ENCODE measurements at places on chromosomes 5 and 9. TPM values are rescaled to one million over a fixed set of nuclear protein-coding genes. Genes with fewer than 3 reads are reported as not detected.

Gene IFNK
- total RNA-seq: not detected

- DNase-seq: no peak
Observed at GRCh38 chr9:124779368-124780059, 2.6 kb downstream of the OLFML2A start.

DNA sequence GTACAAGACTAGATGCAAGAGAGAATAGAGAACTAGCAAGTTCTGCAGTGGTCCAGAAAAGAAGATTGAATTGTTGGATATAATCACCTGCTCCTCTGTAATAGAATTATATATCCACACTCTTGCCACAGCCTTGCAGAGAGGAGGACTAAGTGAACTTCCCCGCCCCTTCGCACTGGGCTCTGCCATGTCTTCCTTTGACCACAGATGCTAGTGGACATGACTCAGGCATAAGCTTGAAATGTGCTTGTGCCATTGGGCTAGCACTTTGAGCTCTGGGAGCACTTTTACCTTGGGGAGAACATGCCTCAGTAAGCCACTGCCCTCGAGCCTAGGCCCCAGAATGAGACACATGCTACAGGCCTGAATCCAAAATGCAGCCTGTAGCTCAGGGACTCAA, 113.5 kb upstream of the RASA1 start:
- DNase-seq: no peak

DNA sequence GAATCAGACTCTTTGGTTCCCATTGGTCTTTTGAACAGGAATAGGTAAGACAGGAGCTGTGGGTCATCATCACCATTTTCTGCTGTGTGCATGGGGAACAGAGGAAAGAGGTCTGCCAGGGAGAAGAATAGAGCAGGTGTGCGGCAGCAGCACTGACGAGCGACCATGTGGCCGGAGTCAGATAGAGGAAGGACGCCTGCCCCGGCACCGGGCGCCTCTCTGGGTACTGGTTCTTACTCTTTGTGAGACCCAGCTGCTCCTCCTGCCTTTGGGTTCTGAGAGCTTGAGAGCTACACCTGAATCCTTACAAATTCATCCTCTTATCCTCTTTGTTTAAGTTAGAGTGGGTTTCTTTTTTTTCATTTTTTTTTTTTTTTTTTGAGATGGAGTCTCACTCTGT, 90.8 kb downstream of the NDFIP1 start:
- DNase-seq: no peak

Gene ZNF366
- 8.1 TPM for total RNA-seq

Gene EPB41L4A
- total RNA-seq: 17.8 TPM

DNA sequence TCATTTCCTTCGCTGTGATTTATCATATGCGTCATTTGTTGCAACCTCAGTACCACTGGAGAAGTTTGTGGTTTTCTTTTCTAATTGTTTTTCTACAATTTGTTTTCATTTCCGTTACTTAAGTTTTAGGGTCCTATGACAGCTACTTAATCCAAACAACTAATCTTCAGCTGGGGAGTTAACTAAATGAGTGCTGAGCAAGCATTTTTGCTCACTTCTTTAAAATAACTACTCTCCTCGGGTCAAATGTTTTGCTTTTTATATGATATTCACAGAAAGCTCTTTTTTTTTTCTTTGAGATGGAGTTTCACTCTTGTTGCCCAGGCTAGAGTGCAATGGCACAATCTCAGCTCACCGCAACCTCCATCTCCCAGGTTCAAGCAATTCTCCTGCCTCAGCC, 14.6 kb upstream of the ICE1 start:
- DNase-seq: no peak

- no peak for DNase-seq
Observed at GRCh38 chr9:115625251-115625650, 507.3 kb upstream of the TNC start.

GRCh38 chr9:126205265-126205664, 121.4 kb upstream of the MVB12B start:
- no peak for DNase-seq

Gene TBC1D2
- 1.7 TPM for total RNA-seq

Gene SH2D3C
- 18.2 TPM for total RNA-seq

DNA sequence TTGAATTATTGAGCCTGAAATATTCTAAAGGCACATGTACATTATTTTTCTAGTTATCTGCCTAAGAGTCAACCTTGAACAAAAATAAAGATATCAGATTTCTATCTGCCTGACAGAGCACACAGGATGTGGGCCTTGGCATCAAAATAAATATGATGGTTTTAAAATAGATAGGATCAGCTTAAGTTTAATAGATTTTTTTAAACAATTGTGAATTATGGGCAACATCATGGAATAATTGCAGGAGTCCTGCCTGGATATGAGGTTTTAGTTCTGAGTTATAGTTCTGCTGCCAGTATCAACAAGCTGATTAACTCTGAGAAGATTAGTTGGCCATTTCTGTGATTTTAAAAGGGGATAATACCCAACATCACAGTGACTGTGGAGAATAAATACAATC, 107.0 kb upstream of the PCA3 start:
- no peak for DNase-seq

GRCh38 chr5:14158890-14159666, 15.9 kb downstream of the TRIO start:
- no peak for DNase-seq

Measured in left ventricle myocardium inferior (tissue), 1 donor.